Lung (tissue), 17 donors: ENCODE measurements at places on chromosomes 11 and 22. TPM values are rescaled to one million over a fixed set of nuclear protein-coding genes. Genes with fewer than 3 reads are reported as not detected.

Gene ETS1
- polyA plus RNA-seq, result 71.7 TPM

Gene NXPE4
- polyA plus RNA-seq, result not detected

Gene KCNQ1OT1
- polyA plus RNA-seq, result 0.55 TPM

Gene KCNK7
- polyA plus RNA-seq, result 1.5 TPM

Gene ALDH3B2
- 1.1 TPM for polyA plus RNA-seq

Gene SLC7A4
- 0.18 TPM for polyA plus RNA-seq

Gene TMPRSS4
- 8.7 TPM for polyA plus RNA-seq

Gene SCO2
- polyA plus RNA-seq, result 3.0 TPM
